ENCODE measurements at places on chromosomes 5 and 9.

DNA sequence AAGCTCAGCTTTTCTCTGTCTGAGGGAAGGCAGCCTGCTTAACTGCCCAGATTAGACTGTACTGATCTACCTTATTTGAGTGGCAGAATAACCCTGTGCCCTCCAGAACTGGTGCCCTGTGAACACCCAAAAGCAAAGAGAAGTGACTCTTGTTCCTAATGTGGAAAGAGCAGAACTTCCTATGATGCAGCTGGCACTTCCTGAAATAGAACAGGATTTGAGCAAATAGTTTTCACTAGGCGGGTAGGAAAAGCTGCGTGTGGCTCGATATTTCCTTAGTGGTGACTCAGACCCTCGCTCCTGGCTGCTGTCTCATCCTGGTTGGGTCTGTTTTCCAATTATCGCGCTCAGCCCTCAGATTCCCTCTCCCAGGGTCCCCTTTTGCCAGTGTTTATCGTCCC lies 89.9 kb downstream of the SH3TC2 start:
- no peak for DNase-seq

DNA sequence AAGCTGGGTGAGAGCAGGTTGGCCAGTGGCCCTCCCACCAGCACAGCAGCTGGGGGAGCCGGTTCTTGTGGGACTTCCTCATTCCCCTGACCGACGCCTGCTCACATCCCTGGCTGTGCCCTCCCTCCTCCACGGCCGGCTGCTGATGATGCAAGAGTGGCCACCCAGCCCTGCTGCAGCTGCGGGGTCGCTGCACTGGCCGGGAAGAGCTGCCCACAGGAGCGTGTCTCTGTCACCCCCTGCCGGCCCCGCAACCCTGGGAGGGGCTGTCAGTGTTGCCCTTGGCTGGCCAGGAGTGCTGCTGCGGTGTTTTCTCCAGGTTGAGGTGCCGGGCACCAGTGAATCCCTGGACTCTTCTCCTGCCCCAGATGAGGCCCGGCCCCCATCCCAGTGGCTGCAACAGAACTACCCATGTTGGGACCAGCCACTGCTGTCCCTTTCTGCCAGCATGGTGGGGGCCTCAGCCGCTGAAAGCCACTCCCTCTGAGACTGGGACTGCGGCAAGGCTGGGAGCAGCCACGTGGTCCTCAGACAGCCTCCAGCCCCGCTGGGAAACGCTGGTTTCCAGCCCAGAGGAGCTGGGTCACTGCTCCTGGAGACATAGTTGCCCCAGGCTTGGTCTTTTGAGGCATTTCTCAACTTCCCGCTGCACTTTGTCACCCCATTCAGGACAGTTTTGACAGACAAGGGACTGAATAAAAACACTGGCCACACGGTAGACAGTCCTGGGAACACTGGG lies 739 bp downstream of the CARD9 start:
- DNase-seq: no peak

GRCh38 chr5:16791904-16792597 lies 144.0 kb downstream of the MYO10 start:
- no peak for DNase-seq

GRCh38 chr5:171365351-171365750 lies 22.3 kb upstream of the NPM1 start:
- DNase-seq: no peak

DNA sequence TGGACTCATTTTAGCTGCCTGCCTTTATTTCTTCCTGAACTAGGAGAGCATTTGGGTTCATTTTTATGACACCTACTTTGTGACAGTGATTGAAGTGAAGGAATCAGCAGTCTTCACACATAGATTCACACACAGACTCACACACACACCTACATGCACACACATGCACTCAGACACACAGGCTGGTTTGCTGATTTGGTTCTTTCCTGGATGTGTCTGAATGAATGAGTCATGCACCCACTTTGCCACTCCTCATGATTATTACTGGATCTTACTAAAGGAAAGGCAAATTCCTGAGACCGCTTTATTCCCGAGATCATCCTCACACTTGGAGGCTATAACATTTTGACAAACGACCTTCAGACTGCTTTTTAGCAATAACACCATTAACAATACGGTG lies 529.5 kb downstream of the AGTPBP1 start:
- no peak for DNase-seq

- DNase-seq: no peak
Observed at GRCh38 chr5:128586848-128587247, 48.8 kb upstream of the FBN2 start.

DNA sequence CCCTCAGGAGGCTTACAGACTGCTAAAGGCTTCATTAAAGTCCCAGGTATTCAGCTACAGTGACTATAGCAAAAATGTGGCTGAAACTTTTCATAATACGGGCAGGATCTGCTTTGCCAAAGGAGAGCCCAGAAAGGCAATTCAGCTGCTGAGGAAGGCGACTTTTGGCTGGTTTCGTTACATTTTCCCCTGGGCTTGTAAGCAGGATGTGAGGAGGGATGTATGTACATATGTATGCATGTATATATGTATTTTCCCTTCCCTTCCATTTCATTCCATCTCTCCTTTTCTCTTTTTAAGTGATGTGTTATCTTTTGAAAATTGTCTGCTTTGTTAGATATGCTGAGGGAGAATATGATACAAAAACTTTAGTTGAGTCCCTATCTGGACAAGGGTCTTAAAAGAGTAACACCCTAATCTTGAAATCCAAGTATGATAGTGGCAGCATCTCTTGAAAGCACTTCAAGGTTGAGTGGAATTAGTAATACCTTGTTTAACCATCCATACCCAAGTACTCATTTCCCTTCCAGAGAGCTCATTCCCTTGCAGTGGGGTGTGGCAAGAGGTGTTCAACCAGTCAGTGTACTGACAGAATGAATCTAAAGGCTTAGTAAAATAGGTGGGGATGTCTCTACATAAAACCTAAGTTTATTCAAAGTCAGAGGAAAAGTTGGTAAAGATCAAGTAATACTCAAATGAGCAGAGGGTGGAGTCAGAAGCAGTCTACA lies 28.7 kb downstream of the RAD1 start:
- DNase-seq: no peak

- no peak for DNase-seq
Observed at GRCh38 chr5:17663182-17663581, 28.9 kb downstream of the TAF11L14 start.

DNA sequence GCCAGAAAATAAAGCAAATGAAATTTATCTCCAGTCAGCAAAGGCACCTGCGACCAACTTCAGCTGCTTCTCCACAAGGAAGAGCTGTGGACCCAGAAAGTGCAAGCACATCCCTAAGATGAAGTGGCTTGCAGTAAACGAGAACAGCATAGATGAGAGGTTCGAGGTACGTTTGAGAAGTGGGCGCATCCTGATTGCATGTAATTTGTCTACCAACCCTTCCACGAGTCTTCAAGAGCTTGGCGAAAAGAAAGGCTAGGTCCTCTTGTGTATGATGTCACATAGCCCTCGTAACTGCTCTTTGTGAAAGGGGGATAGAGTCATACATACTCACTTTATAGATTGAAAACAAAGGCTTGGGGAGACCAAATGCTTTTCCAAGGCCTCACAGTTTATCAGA lies 6.0 kb upstream of the LCP2 start:
- no peak for DNase-seq

DNA sequence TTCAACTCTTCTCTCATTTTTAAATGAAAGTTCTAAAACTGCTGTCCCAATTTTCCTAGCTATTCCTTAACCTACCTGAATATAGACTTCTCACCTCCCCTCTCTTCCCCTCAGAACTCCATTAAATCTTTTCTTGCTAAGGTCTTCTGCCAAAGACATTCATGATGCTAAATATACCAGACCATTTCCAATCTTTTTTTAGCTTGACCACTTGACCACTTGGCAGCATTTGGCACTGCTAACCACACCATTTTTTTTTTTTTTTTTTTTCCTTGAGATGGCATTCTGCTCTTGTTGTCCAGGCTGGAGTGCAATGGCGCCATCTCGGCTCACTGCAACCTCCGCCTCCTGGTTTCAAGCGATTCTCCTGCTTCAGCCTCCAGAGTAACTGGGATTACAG lies 3.6 kb upstream of the ZNF131 start:
- no peak for DNase-seq

DNA sequence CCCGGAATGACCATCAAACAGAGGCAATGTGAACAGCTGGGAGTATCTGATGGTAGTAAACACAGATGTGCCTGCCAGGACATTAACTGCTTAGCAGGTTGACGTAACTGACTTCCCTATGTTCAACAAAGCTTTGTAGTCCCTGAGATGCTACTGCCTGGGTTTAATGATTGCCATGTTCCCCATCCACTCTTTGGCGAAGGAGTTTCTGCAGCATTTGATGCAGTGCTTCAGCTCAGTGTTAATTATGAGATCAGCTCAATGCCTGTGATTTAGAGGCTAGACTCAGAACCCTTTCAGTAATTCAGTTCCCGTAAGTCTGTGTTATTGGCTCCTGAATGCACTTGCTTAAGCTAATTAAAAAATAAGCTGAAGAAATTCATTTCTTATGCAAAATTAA lies 547.3 kb upstream of the ZNF608 start:
- no peak for DNase-seq

GRCh38 chr5:58066557-58066956 lies 393.3 kb downstream of the PLK2 start:
- no peak for DNase-seq

GRCh38 chr5:133790898-133791297 lies 177.5 kb downstream of the C5orf15 start:
- no peak for DNase-seq

GRCh38 chr9:114434878-114435311 lies 47.1 kb upstream of the AKNA start:
- DNase-seq: no peak

DNA sequence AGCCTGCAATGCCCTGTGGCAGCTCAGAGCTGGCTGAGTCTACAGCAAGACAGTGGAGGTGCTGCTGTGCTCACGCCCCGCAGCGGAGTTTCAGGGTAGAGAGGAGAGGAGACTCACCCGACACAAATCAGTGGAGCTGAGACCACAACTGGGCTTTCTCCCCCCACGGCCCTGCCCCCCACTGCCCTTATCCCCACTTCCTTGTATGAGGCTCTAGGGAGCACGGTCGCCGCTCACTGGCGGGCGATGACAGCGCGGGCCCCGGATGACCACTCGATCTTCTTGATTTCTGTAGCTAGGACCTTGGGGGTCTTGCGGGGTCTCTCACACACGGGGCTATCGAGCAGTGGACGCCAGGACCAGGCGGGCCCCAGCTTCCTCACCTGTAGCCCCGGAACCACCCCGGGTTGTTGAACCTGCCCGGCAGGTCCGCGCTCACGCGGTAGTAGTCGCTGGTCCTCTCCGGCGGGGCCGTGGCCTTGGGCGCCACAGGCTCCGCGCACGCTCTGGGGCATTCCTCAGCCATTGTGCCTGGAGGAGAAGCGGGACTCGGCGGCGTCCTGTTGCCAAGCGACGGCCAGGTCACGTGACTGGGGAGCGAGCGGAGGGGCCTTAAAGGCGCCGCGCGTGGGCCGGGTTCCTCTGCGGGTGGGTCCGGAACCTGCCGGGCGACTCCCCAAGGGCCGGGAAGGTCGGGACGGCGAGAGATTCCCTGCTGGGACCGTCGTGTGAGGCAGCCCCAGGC lies 984 bp upstream of the MRPS2 start:
- peak; percentile 69 for DNase-seq

DNA sequence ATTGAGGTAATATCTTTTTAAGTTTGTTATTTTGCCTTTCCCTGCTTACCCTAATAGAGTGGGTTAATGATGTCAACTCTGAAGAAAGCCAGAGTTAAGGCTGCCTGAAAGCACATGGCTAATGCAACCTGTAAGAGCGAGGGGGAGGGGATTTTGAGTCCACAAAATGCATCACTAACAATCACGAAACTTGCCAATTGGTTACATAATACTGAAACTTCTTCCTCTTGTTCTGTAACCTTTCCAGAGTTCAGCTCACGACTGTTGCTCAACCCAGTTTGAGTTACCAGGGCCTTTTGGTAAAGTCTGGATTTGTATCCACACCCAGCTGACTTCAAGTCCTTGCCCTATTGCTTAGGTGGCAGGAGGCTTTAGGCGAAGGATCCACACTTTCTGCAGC lies 308.8 kb downstream of the EFNA5 start:
- DNase-seq: no peak

DNA sequence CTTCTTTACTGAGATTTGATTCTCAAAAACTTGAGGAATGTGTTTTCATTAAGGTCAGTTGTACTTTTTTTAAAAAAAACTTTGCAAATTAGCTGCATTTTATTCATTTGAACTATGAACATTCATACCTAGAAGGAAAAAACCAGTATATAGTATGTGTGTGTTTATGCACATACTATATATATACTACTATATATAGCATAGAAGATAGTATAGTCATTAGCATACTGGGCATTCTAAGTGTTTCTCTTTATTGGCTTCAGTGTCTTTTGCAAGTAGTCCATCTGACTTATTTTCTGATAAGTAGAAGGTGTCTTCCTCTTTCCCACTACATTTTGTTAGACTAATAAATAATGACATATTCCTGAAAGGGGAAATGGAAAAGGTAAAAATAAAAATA lies 33.0 kb downstream of the ELOVL7 start:
- DNase-seq: no peak

DNA sequence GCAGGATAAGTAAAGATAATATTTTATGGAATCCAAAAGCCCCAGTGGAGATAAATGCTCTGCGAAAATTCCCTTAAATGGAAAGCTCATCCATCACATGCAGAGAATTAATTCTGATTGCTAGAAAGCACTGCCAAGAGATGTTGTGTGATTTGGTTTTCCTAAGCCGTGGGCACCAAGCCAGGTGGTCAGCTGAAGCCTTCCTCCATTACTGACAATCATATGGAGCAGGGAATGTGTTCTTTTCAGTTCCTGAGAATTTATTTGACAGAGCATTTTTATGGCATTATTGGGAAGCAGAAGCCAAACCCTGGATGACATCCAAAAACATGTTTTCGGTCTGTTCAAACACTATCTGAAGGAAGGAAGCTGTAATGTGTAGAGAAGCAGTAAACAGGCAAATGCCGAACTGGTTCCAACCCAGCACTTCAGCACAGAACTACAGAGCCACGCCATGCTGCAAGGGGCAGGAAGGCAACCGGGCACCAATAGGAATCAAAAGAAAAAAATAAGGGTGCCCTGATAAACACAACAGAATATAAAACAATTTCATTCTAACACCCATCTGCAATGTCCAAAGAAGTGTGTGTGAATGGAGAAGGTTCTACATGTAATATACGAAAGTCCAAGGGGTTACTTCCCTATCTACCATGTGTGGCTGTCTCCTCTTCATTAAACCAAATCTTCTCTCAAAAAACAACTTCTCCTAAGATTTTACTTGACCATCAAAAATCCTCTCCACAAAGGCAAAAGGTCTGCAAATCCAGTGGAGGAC lies 12.3 kb downstream of the ARSB start:
- DNase-seq: no peak

- DNase-seq: no peak
Observed at GRCh38 chr5:7763621-7764072, 87.3 kb downstream of the CFAP90 start.

GRCh38 chr5:176629853-176630680 lies at the start of the genes EIF4E1B and SNCB:
Gene EIF4E1B (plus strand): TSS chr5:176630675. CDS start chr5:176642788, 12,113 bp downstream.
Gene SNCB (minus strand): TSS chr5:176630534. CDS start chr5:176629654, 880 bp downstream.
- DNase-seq: peak; percentile 48

GRCh38 chr5:567664-568060 lies 43.4 kb upstream of the SLC9A3 start:
- no peak for DNase-seq

- no peak for DNase-seq
Observed at GRCh38 chr9:26013199-26013598, 335.0 kb upstream of the TUSC1 start.
